ENCODE measurements at places on chromosomes 2 and 18. TPM values are rescaled to one million over a fixed set of nuclear protein-coding genes. Genes with fewer than 3 reads are reported as not detected.

- H3K27me3 ChIP-seq = no peaks in the 10 kb centered on the region
- no peak for DNase-seq
- H3K36me3 ChIP-seq = no peaks in the 10 kb centered on the region
- no peaks in the 10 kb centered on the region for H3K4me1 ChIP-seq
- H3K4me3 ChIP-seq = no peak overlapping the region
- peak overlapping the region; percentile 55 for H3K27ac ChIP-seq
These were observed 1231.2 kb upstream of the ZEB2 start for GRCh38 chr2:145751155-145751554.

DNA sequence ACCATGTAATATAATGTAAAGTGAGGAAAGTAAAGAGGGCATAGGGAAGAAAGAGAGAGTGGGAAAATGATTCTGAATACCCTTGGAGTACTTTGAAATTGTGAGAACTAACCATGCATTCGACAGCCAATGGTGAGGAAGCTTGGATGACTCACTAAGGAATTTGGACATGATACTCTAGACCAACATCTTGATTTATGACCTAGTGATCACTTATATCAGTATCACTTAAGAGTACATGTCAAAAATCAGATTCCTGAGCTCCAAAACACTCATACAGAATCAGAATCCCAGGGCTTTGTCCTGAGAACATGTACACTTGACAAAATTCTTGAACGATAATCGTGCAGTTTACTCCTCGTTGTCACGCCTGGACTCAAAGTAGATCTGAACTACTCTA is 1899.8 kb upstream of the PIK3C3 start:
- H3K4me3 ChIP-seq = no peak overlapping the region
- no peaks in the 10 kb centered on the region for H3K27me3 ChIP-seq
- DNase-seq = no peak
- H3K4me1 ChIP-seq = no peaks in the 10 kb centered on the region
- no peaks in the 10 kb centered on the region for H3K36me3 ChIP-seq
- H3K27ac ChIP-seq = no peak overlapping the region

- no peak for DNase-seq
- H3K4me3 ChIP-seq = no peak overlapping the region
- no peaks in the 10 kb centered on the region for H3K27me3 ChIP-seq
These were observed 149.7 kb downstream of the PXDN start for GRCh38 chr2:1594373-1595171.

Gene TBR1
- total RNA-seq = not detected

DNA sequence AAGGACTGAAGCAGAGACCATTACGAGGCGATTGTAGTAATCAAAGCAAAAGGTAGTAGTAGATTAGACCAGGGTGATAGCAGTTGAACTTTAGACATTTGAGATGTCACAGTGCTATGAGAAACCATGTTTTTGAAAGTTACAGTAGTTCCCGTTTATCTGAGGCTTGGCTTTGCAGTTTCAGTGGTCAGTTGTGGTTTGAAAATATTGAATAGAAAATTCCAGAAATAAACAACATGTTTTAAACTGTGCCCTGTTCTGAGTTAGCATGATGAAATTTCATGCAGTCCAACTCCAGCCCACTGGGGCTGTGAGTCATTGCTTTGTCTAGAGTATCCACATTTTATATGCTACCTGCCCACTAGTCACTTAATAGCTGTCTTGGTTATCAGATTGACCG is 47.5 kb downstream of the ZNF638 start:
- H3K27me3 ChIP-seq = no peaks in the 10 kb centered on the region
- no peak overlapping the region for H3K27ac ChIP-seq
- no peak for DNase-seq
- no peak overlapping the region for H3K4me3 ChIP-seq
- no peaks in the 10 kb centered on the region for H3K36me3 ChIP-seq
- H3K4me1 ChIP-seq = peaks cover under 1% of the 10 kb centered on the region

GRCh38 chr18:11672198-11672597 is 16.9 kb upstream of the GNAL start:
- no peaks in the 10 kb centered on the region for H3K36me3 ChIP-seq
- H3K27ac ChIP-seq = no peak overlapping the region
- H3K27me3 ChIP-seq = no peaks in the 10 kb centered on the region
- H3K4me1 ChIP-seq = no peaks in the 10 kb centered on the region

Gene MRPS5
- 44.7 TPM for total RNA-seq

Gene ZBTB14
- total RNA-seq = 9.8 TPM

- no peak overlapping the region for H3K27ac ChIP-seq
- no peaks in the 10 kb centered on the region for H3K4me1 ChIP-seq
- H3K4me3 ChIP-seq = no peak overlapping the region
- H3K36me3 ChIP-seq = peaks cover 26% of the 10 kb centered on the region
- no peaks in the 10 kb centered on the region for H3K27me3 ChIP-seq
These were observed 113.4 kb upstream of the WDSUB1 start for GRCh38 chr2:159399716-159400415.

Gene NYAP2
- total RNA-seq = not detected

GRCh38 chr2:3467654-3468053 is 51.7 kb downstream of the ADI1 start:
- peaks cover 46% of the 10 kb centered on the region for H3K4me1 ChIP-seq
- no peak for DNase-seq
- H3K27ac ChIP-seq = peak overlapping the region; percentile 95
- peaks cover 73% of the 10 kb centered on the region for H3K36me3 ChIP-seq
- H3K4me3 ChIP-seq = no peak overlapping the region
- no peaks in the 10 kb centered on the region for H3K27me3 ChIP-seq

- no peak overlapping the region for H3K4me3 ChIP-seq
- no peak overlapping the region for H3K27ac ChIP-seq
- no peak for DNase-seq
- H3K27me3 ChIP-seq = no peaks in the 10 kb centered on the region
- no peaks in the 10 kb centered on the region for H3K36me3 ChIP-seq
- H3K4me1 ChIP-seq = no peaks in the 10 kb centered on the region
These were observed 196.0 kb downstream of the KCNS3 start for GRCh38 chr2:18074476-18074875.

Gene FAM228A
- total RNA-seq = 2.7 TPM

GRCh38 chr2:102055346-102055990 is 63.7 kb downstream of the IL1R2 start:
- H3K4me3 ChIP-seq = no peak overlapping the region
- no peaks in the 10 kb centered on the region for H3K27me3 ChIP-seq
- H3K27ac ChIP-seq = no peak overlapping the region
- DNase-seq = no peak
- H3K36me3 ChIP-seq = no peaks in the 10 kb centered on the region

Gene HOXD4
- 3.8 TPM for total RNA-seq

DNA sequence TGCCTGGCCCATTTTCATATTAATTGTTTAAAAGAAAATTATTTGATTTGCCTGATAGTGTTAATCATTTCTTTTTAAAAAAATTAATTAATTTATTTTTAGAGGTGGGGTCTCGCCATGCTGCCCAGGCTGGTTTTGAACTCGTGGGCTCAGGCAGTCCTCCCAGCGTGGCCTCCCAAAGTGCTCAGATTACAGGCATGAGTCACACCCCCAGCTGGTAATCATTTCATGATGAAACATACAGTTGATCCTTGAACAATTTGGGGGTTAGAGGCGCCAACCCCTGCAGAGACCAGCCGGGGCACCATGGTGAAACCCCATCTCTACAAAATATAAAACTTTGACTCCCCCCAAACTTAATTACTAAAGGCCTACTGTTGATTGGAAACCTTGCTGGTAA is 7.9 kb downstream of the GPN1 start:
- H3K27ac ChIP-seq = no peak overlapping the region
- H3K36me3 ChIP-seq = peaks cover 99% of the 10 kb centered on the region
- no peaks in the 10 kb centered on the region for H3K4me1 ChIP-seq
- no peak for DNase-seq

Gene MC2R
- total RNA-seq = not detected

DNA sequence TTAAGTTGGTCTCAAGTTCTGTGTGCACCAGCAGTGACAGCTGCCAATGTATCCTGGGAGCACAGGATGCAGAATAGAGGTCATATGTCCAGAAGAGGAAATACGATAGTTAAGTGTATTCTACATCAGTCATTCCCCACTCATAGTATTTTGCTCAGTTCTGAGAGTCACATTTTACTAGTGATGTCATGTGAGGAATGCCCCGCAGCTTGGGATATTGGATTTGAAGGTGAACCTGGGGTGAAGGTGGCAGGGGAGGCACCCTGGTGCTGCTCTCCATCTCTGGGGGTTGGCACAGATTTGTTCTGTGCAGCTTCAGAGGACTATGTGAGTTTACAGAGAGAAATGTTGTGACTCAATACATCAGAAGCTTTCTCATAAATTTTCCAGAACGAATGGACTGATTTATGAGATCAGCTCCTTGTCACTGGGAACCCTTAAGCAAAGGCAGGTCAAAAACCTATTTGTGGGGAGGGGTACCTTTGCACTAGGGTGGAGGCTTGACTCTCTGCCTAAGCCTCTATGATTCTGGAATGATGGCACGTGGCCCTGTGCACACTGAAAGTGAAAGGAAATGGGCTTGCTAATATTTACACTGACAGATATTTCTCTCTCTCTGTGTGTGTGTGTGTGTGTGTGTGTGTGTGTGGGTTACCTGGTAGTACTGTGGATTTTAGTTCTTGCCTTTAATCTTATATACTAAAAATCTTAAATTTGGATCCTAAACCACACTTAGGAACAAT is 95.9 kb downstream of the NEB start:
- no peak for DNase-seq
- no peaks in the 10 kb centered on the region for H3K36me3 ChIP-seq
- H3K27ac ChIP-seq = no peak overlapping the region
- no peak overlapping the region for H3K4me3 ChIP-seq
- no peaks in the 10 kb centered on the region for H3K27me3 ChIP-seq

- H3K4me1 ChIP-seq = no peaks in the 10 kb centered on the region
- no peak overlapping the region for H3K4me3 ChIP-seq
- H3K36me3 ChIP-seq = no peaks in the 10 kb centered on the region
- H3K27ac ChIP-seq = no peak overlapping the region
- no peak for DNase-seq
These were observed 1103.6 kb upstream of the ACVR2A start for GRCh38 chr2:146741260-146741659.

- DNase-seq = no peak
- no peaks in the 10 kb centered on the region for H3K36me3 ChIP-seq
- no peaks in the 10 kb centered on the region for H3K27me3 ChIP-seq
- no peak overlapping the region for H3K27ac ChIP-seq
- H3K4me3 ChIP-seq = no peak overlapping the region
These were observed 45.5 kb downstream of the RAB12 start for GRCh38 chr18:8654503-8655451.

Gene SPEG
- 7.6 TPM for total RNA-seq

Gene GAL3ST2
- total RNA-seq = 0.21 TPM

Gene SETBP1
- total RNA-seq = 40.8 TPM

- DNase-seq = no peak
- H3K27ac ChIP-seq = no peak overlapping the region
- peaks cover 5% of the 10 kb centered on the region for H3K4me1 ChIP-seq
- H3K27me3 ChIP-seq = no peaks in the 10 kb centered on the region
- no peaks in the 10 kb centered on the region for H3K36me3 ChIP-seq
These were observed 12.4 kb upstream of the CRYGA start for GRCh38 chr2:208175840-208176153.

DNA sequence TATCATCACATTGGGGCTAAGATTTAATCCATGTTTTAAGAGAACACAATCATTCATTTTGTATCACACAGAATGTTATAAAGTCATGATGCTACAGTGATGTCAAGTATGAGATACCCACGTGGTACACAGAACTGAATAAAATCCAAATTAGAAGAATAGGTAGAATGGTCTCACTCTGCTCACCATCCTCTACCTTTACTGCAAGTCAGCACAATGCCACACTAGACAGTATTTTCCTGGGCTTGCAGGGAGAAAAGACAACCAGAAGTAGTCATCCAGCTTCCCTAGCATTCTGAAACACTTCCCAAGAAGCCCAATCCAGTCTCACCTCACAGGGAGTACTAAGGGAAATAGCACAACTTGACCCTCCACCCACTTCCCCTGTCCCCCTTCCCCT is 856.2 kb upstream of the NRXN1 start:
- no peaks in the 10 kb centered on the region for H3K27me3 ChIP-seq
- H3K4me3 ChIP-seq = no peak overlapping the region
- no peaks in the 10 kb centered on the region for H3K36me3 ChIP-seq
- H3K4me1 ChIP-seq = no peaks in the 10 kb centered on the region

DNA sequence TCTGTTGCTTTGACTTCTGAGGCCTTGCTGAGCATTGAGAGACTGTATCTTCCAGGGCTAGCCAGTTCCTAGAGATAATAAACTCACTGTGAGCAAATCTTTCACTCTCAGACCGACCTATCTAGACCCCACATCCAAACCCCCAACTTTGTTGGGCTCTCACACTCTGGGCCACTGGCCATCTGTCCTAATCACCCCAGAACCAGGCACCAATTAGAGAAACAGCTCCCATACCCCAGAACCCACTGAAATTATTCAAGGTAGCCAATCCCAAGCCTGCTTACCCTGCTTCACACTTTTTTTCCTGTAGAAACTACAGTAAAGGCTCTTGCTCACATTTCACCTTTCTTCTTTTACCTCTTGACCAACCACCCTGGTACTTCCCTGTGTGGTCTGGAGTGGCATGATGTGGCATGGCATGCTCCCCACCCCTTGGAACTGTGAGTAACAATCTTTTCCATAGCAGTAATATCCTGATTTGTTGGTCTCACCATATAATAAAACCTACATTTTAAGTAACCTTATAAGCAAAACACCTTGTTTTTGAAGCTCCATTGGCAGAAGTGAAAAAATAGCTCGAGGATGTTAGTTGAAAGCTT is 55.2 kb downstream of the ANKRD12 start:
- no peak for DNase-seq
- H3K4me1 ChIP-seq = peaks cover 5% of the 10 kb centered on the region
- H3K4me3 ChIP-seq = no peak overlapping the region
- H3K27me3 ChIP-seq = no peaks in the 10 kb centered on the region
- no peak overlapping the region for H3K27ac ChIP-seq

DNA sequence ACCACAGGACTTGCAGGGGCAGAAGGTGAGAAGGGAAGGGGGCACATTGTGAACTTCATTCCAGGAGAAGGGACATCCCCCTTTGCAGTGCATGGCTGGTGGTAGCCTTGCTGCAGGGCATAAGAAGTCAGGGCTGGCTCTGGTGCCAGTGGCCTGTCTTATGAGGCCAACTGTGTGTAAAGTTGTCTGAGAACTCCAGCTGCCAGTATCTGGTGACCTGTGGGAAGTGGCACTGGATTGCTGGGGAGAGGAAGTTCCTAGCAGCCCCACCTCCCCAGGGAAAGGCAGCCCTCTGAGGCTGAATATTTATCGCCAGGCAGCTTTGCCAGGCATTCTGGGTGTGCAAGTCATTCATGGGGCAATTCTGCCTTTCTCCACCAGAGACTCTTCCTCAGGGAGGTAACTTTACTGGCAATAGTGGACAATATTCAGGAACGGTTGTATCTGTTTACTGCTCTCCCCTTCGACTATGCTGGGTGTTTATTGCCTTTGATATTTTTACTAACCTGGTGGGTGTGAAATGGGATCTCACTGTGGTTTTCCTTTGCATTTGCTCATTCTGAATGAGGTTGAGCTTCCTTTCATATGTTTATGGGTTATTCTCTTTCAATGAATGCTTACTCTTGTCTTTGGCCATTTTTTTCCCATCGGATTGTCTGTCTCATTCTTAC is 12.3 kb downstream of the TRPM8 start:
- no peaks in the 10 kb centered on the region for H3K36me3 ChIP-seq
- no peak overlapping the region for H3K4me3 ChIP-seq

Gene GREB1
- total RNA-seq = 21.9 TPM
